ENCODE measurements at places on chromosomes 7 and 10.
A peak's percentile ranks its signal among the peaks of the same experiment; 100 is the strongest.

GRCh38 chr10:72728462-72728861 is 36.5 kb downstream of the MCU start:
- H3K4me3 ChIP-seq, result no peak overlapping the region
- H3K4me1 ChIP-seq, result peaks cover 4% of the 10 kb centered on the region
- no peaks in the 10 kb centered on the region for H3K27me3 ChIP-seq
- no peak for DNase-seq

DNA sequence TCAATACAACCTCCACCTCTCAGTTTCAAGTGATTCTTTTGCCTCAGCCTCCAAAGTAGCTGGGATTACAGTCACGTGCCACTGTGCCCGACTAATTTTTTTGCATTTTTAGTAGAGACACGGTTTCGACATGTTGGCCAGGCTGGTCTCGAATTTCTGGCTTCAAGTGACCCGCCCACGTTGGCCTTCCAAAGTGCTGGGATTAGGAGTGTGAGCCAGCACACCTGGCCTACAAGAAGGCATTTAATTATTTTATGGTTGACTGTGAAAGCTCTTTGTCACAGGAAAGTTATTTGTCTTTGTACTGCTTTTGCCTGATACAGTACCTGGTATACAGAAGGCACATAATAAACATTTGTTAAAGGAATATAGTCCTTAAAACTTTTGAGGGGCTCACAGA is 12.9 kb downstream of the MYOZ1 start:
- H3K27ac ChIP-seq, result no peak overlapping the region
- peaks cover 11% of the 10 kb centered on the region for H3K4me1 ChIP-seq
- no peak overlapping the region for H3K4me3 ChIP-seq
- no peak for DNase-seq
- no peaks in the 10 kb centered on the region for H3K27me3 ChIP-seq

- H3K27ac ChIP-seq, result no peak overlapping the region
- no peaks in the 10 kb centered on the region for H3K36me3 ChIP-seq
- H3K4me3 ChIP-seq, result no peak overlapping the region
- no peaks in the 10 kb centered on the region for H3K4me1 ChIP-seq
These were observed 68.5 kb upstream of the OSBPL3 start for GRCh38 chr7:25048444-25048834.

DNA sequence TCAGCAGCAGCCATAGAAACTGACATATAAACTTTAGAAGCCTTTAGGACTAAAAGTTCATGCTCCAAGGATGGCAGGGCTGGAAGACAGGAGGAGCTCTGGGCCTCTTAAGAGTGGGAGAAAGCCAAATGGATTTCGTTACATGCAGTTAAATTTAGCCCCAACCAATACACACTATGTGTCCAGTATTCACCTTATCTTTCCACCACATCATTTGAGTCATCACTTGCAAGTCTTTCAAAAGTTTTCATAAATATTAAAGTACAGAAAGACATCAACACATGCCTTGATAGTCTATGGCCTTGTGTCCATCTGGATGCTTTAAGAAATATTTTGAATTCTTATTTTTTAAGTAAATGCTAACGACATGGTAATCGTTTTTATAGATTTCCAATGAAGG is 392.4 kb upstream of the LRRN3 start:
- H3K4me3 ChIP-seq, result no peak overlapping the region
- H3K27ac ChIP-seq, result no peak overlapping the region
- H3K4me1 ChIP-seq, result no peaks in the 10 kb centered on the region
- no peaks in the 10 kb centered on the region for H3K27me3 ChIP-seq

DNA sequence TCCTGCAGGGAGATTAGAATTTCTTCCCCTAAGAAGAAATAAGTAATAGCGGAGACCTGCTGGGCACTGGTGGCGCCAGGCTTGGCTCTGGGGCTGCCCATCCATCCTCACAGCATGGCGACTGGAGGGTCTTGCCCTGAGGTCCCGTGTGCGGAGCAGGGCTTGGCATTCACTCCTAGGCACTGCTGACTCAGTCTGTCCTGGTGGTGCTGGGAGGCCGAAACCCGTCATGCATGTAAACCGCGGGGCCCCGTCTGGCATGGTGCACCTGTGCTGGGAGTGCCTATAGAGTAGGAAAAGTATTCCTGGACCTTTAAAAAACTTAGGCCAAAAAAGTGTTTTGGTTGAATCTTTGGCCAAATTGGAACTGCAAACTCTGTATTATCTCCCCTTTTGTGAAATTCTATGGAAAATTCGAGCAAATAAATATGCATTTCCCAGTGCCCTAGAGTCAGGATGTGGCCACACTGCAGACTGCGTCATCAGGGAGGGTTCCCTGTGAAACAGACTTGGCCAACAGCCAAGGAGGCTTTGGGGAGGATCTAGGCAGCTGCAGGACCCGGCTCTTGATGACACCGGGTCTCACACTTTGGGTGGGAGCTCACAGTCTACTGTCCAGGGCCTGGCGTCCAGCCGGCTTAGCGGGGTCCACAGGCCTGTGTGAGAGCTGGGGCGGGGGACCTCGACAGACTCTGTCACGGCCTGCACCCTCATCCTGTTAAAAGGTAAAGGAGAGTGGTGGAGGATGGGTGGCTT is 122.3 kb downstream of the VIPR2 start:
- no peak overlapping the region for H3K27ac ChIP-seq
- peak; percentile 30 for DNase-seq
- H3K4me1 ChIP-seq, result no peaks in the 10 kb centered on the region
- H3K27me3 ChIP-seq, result no peaks in the 10 kb centered on the region
- no peaks in the 10 kb centered on the region for H3K36me3 ChIP-seq

GRCh38 chr10:133565441-133566294 is at the start of gene SYCE1:
Gene SYCE1 (minus strand): TSS chr10:133565583. CDS start chr10:133565529, 54 bp downstream.
- no peak for DNase-seq
- H3K36me3 ChIP-seq, result no peaks in the 10 kb centered on the region
- H3K27ac ChIP-seq, result no peak within 1 kb of the TSS
